Effector CD8-positive, alpha-beta T cell (primary cell): ENCODE measurements at places on chromosomes 11 and 22.

DNA sequence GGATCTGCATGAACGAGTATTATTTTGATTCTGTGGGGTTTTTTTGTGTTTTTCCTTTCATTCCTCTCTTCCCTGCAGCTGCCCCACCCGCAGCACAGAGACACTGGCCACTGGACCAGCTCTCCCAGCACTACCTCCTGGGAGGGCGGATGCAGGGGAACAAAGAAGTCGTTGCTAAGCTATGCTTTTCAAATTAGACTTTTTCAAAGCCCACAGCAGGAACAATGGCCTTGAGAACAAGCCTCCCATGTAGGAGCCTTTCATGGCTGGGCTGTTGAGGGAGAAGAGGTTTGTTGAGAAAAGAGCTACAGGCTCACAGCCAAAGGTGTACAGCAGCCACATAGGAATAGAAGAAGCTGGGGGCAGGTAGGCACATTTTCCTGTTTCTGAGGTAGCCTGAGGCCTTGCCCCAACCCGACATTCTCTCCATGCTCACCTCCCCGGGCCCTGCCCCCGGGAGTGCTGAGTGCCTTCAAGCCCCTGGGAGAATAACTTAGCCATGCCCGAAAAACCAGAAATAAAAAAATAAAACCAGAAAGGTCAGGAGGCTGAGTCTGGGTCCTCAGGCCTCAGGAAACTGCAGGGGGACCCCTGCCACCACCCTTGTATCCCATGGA is 20.5 kb upstream of the SYT12 start:
- no peak for DNase-seq

DNA sequence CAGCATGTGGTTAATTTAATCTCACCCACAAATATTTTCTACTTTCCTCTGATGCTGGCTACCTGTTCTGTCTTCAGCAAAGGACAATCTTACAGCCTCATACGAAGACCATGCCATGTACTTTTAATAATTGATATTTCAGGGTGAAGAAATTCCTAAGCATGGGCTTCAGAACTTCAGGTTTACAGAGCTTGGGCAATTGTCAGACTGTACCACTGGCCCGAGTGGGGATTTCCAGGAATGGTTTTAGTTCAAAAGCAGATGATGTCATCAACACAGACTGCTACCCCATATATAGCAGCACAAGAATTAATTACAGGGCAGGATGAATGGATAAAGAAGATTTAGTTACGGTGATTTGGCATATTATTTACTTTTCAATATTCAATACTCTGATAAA is 171.8 kb downstream of the ETS1 start:
- DNase-seq, result no peak

- no peak for DNase-seq
Observed at GRCh38 chr11:8220261-8221045, 43.2 kb downstream of the LMO1 start.

DNA sequence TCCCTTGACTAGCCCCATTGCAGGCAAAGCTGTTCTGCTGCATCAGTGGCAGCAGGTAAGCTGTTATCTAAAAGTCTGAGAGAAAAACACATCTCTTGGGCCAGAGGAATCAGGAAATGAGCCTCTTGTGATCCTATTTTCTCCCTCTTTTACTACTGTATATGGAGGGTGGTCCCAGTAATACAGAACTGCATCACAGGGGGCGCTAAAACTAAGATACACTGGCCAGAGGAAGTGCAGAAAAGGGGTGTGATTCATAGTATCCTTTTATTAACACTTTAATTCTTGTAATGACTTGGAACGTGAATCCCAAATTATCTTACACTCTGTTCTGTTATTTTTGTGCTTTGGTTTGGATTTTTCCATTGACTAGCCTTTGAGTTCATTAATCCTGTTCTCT is 8.8 kb upstream of the MED17 start:
- no peak for DNase-seq

DNA sequence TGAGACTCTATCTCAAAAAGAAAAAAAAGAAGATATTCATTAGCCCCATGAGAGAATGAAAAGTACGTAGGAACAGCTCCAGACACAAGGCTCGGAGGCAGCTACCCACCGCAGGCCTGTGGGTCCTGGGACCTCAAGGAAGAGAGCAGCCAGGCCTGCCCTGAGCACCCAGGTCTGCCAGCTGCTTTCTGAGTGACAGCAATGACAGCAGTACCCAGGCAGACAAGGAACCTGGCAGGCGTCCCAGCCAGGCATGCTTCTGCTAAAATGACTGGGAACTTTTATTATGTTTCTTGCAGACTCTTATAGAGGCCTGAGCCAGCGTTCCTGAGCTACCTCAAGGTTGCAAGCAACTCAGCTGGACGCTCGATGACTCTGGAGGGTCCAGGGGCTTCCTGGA is 31.6 kb downstream of the CPT1A start:
- DNase-seq, result no peak

DNA sequence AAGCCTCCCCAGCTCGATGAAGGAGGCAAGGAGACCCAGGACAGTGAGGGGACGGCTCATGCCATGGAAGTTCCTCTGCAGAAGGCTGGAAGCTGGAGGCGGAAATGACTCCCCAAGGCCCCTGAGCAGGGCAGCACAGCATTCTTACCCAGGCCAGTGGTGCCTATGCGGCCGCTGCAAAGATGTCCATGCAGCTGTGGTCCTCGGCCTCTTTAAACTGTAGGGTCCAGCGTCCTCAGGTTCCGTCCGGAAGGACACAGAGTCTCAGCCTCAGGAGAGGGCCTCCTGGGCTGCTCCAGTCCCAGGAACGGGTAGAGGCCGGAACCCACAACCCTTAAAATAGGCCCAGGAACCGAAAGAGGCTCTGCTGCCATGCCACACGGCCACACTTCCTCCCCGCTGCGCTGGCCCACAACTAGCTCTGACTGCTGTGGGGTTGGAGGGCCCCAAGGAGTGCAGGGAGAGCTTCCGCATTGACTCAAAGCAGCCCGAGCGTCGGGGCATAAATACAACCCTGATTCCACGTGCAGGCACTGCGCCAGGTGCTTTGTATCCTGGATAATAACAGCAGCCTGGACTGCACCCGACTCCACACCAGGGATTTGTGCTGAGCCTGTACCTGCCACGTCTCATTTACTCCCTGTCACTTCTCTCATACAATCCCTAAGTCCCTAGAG is 5.5 kb downstream of the KIAA0930 start:
- DNase-seq, result no peak

- no peak for DNase-seq
Observed at GRCh38 chr11:111734101-111734953, 31.9 kb downstream of the PPP2R1B start.

- DNase-seq, result no peak
Observed at GRCh38 chr22:42622061-42622710, 7.5 kb upstream of the POLDIP3 start.

DNA sequence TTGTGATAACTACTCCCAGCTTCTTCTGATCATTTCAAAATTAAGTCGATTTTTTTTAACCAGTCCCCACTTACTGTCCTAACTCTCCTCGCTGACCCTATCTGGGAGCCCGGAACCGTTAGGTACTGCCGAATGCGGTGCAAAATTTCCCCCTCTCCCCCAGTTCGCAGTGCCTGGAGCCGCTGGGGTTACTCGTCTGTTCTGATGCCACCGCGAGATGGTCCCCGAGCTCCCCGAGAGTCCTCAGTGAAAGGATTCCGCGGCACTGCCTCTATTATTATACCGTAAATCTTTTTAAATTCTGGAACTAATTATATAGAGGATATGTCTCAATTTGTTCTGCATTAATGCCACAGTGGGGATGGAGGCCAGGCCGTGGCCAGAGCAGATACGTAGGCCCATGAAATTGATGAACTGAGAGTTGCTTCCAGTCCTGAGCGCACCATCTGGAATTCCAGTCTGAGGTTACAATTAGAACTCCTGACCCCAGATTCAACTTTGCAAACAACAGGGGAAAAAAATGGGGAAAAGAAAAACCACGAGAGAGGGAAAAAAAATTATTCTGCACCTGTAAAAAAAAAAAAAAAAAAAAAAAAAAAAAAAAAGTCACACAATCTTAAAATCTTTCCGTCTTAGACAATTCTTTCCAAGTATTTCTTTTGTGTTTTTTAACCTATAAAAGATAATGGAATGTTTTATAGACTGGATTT is 4.3 kb upstream of the WT1 start:
- DNase-seq, result no peak

GRCh38 chr11:4072668-4073285 is 21.8 kb upstream of the RRM1 start:
- DNase-seq, result peak; percentile 28

- DNase-seq, result no peak
Observed at GRCh38 chr11:114131461-114131864, 72.0 kb downstream of the ZBTB16 start.

DNA sequence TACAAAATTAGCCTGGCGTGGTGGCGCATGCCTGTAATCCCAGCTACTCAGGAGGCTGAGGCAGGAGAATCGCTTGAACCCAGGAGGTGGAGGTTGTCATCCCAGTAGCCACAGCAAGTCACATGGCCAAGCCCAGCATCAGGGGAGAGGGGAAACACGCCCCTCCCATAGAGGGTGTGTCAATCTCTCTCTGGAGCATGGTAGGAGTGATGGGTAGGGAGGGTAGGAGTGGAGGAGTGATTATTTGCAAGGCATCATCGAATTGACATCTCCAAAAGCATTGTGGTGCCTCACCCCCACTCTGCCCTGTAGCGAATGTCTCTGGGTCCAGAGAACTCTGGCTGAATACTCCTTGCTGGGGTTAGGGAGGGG is 6.1 kb upstream of the SSTR3 start:
- DNase-seq, result no peak

DNA sequence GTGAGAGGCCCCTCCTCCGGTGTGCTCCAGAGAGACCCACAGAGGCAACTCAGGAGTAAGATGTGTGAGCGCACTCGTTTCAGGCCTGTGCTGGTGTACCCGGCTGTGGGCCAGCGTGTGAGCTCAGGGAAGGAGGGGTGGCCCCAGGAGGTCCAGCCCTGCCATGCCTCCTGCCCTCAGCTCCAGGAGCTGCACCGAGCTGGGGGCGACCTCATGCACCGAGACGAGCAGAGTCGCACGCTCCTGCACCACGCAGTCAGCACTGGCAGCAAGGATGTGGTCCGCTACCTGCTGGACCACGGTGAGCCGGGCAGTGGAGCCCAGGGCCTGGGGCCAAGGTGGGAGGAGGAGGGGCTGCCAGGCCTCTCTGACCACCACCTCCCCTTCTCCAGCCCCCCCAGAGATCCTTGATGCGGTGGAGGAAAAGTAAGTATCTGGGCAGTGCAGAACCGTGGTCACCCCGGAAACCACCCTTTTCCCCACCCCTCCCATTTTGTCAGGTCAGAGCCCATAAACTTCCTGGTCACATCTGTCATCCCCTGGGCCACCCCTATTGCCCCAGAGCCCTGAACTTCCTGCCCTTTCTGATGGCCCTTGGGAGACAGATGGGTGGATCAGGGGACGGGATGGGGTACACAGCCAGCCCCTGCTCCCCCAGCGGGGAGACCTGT is 2.5 kb upstream of the MDK start:
- no peak for DNase-seq

DNA sequence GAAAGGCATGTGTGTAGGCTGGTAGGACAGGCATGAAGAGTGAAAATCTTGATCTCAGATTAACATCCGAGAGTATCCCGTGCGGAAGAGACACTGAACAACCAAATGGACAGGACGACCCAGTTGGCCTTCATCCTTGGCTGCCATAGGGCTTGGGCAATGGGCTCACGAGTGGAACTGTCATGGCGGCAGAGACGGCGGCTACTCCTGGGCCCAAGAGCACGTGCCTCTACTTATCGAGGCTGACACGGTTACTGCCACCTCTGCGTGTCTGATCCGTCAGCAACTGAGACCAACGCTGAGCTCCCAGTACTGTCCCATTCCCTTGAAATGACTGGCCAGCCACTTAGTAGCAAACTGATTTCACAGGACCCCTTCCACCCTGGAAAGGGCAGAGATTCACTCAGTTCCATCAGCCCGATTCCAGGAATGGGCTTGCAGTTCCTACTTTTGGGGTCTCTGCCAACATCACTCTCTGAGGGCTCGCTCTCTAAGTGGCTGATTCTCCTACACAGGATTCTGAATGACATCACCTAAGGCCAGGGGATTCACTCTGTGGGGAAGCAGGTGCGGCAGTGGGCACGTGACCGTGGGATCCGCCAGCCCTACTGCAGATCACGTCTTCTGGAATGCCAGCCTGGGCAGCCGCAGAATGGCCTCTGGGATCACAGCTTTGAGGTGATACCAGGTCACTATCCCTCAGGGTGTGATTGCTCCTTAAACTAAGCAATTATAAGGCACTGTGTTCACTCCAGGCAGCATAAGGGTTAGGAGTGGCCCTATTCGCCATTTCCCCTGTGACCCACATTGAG is 97.8 kb downstream of the RPS6KA4 start:
- DNase-seq, result no peak

- DNase-seq, result no peak
Observed at GRCh38 chr11:45676522-45677095, 11.2 kb upstream of the CHST1 start.

- no peak for DNase-seq
Observed at GRCh38 chr11:133898031-133898769, 52.9 kb upstream of the SPATA19 start.

GRCh38 chr11:64654958-64655541 is 64.0 kb downstream of the SLC22A12 start:
- DNase-seq, result no peak

GRCh38 chr11:45405916-45406670 is 120.0 kb upstream of the SYT13 start:
- no peak for DNase-seq

DNA sequence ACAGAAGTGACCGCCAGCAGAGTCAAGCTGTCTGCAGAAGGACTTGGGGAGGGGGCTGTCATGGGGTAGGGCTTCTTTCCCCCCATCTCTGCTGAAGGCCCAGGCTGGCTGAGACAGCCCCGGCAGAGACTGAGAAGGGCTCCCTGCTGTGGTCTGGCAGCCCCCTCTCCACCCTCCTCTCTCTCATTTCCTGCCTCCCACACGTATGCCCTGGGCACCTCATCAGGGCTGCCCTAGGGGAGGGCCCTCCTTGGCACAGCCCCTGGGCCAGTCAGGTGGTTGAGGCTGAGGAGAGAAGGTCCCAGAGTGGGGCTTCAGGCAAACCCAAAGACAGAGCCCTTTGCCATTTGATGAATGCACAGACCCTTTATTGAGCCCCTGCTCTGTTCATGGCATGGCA is 3.6 kb downstream of the RASD2 start:
- no peak for DNase-seq

- DNase-seq, result no peak
Observed at GRCh38 chr11:109677876-109678275, 255.9 kb downstream of the C11orf87 start.

- DNase-seq, result no peak
Observed at GRCh38 chr11:133595998-133596590, 63.8 kb upstream of the OPCML start.

- no peak for DNase-seq
Observed at GRCh38 chr11:19766810-19767209, 54.2 kb downstream of the NAV2 start.

GRCh38 chr11:22674470-22675439 is 8.3 kb downstream of the GAS2 start:
- no peak for DNase-seq

DNA sequence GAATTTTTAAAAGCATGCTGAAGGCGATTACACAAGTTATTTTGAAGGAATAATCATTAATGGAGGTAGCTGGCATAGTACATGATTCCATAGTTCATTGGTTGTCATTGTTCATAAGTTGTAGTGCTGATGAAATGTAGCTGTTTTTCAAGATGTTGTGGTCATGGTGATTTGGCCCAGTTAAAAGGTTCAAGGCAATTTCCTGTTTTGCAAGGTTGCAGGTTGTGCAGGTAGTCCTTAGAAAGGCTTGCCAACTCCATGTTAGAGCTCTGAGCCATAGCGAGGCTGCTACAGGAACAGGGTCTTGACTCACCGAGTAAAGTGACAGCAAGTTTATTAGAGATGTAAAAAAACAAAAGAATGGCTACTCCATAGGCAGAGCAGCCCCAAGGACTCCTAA is 95.8 kb upstream of the CHORDC1 start:
- no peak for DNase-seq
